ENCODE measurements at places on chromosomes 1 and 21.

- no peak for DNase-seq
Observed at GRCh38 chr1:178371235-178371634, 125.5 kb downstream of the CLEC20A start.

DNA sequence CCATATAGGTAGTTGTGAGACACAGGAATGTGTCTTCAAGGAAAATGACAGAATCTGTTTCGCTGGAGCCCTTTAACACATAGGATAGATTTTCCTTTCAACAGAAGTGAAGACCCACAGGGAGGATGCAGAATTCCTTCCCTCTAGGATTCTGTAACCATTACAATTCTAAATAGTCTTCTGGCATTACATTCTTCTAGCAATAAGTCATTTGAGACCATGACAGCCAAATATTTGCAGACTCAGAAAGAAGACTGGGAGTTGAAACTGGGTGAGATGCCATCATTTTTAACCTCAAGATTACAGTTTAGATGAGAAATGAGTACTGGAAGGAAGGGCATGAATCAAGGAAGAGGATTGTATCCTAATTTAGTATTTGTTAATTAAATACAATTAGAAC lies 61.6 kb downstream of the ZBTB18 start:
- DNase-seq = no peak

- DNase-seq = peak; percentile 32
Observed at GRCh38 chr21:33402001-33402979, 923 bp upstream of the IFNGR2 start.

DNA sequence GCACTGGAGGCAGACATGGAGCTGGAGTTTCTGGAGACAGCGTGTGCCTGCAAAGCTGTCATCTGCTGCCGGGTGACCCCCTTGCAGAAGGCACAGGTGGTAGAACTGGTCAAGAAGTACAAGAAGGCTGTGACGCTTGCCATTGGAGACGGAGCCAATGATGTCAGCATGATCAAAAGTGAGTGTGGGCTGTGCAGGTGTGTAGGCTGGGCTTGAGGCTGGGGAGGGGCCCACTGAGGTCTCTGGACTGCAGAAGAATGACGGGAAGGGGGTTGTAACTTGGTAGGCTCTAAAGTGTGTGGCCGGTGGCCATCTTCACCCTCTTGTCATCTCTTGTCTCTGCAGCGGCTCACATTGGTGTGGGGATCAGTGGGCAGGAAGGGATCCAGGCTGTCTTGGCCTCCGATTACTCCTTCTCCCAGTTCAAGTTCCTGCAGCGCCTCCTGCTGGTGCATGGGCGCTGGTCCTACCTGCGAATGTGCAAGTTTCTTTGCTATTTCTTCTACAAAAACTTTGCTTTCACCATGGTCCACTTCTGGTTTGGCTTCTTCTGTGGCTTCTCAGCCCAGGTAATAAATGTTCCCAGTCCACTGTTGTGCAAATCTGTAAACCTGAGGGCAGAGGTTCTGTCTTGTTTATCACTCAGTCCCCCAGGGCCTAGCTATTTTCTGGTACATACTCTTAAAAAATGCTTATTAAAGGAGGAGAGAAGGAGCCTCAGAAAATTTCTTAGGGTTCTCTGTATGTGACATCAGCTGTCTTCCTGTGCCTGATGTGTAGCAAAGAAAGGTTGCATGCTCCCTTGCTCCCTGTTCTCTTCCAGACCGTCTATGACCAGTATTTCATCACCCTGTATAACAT lies 19.9 kb downstream of the ATP8B2 start:
- peak; percentile 83 for DNase-seq

DNA sequence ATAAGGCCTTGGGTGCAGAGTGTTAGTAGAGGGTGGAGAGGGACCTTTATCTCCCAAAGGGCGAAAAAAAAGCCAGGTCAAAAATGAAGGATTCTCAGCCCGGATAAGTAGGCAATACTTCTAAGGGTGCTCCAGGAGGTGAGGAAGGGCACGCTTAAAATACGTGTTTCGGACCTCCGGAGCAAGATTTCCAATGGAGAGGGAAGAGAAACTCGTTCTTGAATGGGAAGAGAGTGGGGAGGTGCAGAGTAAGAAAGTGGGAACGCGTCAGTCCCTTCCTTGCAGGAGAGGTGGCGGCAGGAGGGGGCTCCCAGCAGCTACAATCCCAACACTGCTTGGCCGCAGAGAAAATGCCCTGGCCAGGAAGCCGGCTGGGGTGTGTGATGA lies 581 bp downstream of the EFCAB14 start:
- no peak for DNase-seq

DNA sequence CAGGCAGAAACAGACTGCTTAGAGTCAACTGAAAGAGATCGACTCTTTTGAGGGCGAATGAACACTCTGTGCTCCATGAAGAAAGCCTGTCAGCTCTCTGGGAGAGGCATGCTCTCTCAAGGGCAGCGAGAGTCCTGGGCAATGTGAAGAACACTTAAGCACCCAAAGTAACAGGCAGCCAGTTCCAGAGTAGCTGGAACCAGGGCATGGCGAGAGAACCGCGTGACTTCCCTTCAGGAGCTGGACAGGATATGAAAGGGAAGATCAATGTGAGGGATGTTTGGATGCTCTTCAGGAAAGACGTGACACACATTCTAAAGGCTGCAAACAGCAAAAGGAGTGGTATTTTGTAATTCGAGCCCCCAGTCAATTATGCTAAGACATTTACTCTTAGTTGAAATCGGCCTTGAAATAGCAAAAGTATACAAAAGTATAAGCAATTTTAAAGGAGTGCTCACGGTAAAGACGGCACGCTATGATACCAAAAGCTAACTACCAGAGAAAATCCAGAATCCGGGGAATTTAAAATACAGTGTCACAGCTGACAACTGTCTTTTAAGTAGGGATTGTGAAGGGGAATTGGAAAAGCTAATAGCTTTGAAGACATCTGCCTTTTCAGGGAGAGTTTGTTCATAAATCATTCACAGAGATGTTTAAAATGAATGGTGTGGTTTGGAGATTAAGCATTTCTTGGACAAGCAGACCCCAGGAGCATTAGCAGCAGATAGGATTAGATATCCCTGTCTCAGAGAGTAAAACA lies 20.8 kb downstream of the ADAMTS5 start:
- no peak for DNase-seq

DNA sequence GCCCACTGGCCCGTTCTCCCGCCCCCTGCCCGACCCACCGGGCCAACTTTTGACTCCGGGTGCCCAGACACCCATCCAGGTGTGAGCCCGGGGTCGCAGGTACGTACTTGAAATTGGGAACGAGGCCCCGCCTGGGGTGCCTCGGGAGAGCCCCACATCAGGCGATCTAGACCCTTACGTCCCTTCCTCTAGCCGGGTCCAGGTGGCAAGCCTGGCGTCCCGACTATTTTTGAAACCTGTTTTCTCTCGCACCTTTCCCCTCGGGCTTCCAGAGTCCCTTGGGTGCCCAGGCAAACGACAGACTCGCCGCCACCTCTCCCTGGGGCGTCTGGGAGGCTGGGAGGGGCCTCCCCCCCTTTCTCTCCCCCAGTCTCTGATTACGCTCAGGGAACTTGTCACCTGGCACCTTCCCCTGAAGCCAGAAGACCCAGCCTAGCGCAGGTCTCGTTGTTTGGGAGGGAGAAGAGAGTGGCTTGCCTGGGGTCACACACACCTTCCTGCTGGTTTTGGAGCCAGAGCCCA lies 898 bp downstream of the LDLRAP1 start:
- no peak for DNase-seq

DNA sequence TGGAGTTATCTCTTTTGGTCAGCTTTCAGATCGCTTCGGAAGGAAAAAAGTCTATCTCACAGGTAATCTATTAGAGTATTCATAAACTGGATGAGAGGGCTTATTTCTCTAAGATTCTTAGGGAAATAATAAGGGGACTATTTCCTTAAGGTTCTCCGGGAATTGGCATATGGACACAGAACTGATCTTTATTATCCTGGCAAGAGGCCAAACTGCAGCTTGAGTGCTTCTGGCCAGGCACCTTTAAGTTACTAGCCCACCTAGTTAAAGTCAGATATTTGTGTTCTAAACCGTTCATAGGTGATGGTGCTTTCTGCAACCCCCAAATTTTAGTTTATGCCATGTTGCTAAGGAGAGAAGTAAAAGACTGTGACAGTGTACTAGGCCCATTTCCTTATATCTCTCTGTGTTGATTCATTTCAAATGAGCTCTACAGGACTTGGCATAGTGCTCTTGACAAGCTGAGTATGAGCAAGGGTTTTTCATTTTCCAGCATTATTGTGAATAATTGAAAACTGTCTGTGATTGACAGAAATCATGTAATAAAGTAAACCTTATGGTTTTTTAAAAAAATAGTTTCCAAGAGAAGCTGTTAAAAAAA lies 43.4 kb downstream of the SLC22A15 start:
- no peak for DNase-seq

Measured in CD4-positive, alpha-beta T cell treated with Interleukin-21 for 1 hour (primary cell).